MM.1S (cell line): ENCODE measurements at places on chromosomes 4 and X.

DNA sequence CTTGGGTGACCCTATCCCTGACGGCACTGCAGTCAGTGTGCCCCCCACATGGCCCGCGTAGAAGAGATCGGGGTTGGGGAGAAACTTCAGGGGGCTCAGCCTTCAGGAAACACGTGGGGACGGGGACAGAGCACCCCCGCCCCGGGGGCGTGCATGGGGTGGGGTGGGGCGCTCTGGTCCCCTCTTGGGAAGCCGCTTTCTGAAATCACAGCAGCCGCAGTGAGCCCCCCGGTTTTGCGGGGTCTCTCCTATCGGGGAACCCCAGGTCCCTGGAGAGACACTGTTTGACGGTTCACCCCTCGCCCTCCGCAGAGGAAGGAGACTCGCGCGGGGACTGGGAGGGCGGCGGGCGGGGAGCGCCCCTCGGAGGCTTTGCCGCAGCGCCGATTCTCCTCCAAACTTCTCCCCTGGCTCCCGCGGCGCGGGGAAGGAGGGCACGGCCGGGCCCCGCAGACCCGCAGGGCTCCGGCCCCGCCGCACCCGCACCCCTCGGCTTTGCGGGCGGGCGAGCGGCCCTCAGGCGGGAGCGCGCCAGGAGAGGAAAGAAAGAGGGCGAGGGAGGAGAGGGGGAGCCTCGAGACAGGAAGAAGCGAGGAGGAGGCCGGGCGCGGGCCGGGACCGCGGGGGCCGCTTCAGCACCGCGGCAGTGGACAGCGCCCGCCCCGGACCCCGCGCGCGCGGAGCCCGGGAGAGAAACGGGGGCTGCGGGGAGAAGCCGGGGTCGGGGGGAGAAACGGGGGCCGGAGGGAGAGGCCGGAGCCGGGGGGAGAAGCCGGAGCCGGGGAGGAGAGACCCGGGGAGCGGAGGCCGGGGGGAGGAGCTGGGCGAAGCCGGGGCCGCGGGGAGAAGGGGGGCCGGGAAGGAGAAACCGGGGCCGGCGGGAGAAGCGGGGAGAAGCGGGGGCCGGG is 612 bp downstream of the CPLX1 start:
- no peak overlapping the region for H3K27ac ChIP-seq
- no peak overlapping the region for H3K4me3 ChIP-seq
- no peaks in the 10 kb centered on the region for H3K27me3 ChIP-seq
- H3K36me3 ChIP-seq, result no peaks in the 10 kb centered on the region

DNA sequence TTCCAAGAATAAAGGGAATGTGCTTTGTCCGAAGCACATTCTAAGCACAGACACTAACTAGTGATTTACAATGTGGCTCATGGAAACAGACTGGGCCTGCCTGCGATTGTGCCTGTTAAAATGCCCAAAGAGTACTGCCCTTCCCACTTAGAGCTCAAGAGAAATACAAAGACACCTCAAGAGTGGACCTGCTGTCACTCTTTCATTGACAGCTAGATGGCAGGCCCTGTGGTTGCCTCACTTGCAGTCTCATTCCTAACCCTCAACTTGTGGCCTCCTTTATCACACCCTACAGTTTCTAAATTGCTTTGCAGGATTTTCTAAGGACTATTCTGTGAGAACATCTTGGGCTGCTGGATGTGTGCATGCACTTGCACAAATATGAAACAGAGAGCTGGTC is 331.0 kb upstream of the EMCN start:
- no peak overlapping the region for H3K27ac ChIP-seq
- H3K27me3 ChIP-seq, result no peaks in the 10 kb centered on the region
- DNase-seq, result no peak
- H3K36me3 ChIP-seq, result no peaks in the 10 kb centered on the region
- H3K4me3 ChIP-seq, result no peak overlapping the region
- no peaks in the 10 kb centered on the region for H3K4me1 ChIP-seq

DNA sequence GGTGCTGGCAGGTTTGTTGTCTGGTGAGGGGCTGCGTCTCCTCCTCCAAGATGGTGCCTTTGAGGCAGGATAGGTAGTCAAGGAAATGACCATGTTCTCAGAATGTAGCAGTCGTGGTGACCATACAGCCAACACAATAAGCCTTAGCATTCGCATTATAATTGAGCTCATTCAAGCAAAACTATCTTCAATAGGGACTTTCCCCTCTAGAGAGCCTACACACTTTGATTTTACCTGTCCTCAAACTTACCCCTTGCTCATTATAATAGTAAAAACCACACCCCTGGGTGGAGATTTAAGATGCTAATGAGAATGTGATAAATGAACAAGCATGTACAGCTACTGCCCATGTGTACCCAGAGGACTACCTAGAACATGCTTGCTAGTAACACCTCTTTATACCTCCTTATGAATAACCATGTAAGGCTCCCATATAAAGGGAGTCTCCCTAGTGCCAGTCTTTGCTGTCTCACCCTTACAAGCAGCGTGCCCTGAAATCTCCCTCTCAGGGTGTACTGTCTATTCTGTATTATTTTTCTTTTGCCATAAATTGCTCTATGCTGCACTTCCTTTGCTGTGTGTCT is 48.2 kb downstream of the FGFBP1 start:
- no peak for DNase-seq
- no peaks in the 10 kb centered on the region for H3K27me3 ChIP-seq
- H3K27ac ChIP-seq, result no peak overlapping the region
- H3K4me1 ChIP-seq, result no peaks in the 10 kb centered on the region
- H3K36me3 ChIP-seq, result no peaks in the 10 kb centered on the region

GRCh38 chr4:56817840-56818491 is 3.5 kb downstream of the SPINK2 start:
- peak; percentile 75 for DNase-seq
- no peaks in the 10 kb centered on the region for H3K36me3 ChIP-seq
- H3K4me3 ChIP-seq, result no peak overlapping the region
- H3K4me1 ChIP-seq, result peaks cover 30% of the 10 kb centered on the region

DNA sequence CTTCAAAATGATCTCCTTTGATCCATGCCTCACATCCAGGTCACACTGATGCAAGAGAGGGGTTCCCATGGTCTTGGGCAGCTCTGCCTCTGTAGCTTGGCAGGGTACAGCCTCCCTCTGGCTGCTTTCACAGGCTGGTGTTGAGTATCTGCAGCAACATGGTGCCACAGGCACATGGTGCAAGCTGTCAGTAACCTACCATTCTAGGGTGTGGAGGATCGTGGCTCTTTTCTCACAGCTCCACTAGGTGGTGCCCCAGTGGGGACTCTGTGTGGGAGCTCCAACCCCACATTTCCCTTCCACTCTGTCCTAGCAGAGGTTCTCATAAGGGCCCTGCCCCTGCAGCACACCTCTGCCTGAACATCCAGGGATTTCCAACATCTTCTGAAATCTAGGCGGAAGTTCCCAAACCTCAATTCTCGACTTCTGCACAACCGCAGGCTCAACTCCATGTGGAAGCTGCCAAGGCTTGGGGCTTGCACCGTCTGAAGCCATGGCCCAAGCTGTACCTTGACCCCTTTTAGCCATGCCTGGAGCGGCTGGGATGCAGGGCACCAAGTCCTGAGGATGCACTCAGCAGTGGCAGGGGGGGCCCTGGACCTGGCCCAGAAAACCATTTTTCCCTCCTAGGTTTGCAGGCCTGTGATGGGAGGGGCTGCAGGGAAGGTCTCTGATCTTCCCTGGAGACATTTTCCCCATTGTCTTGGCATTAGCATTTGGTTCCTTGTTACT is 137.8 kb upstream of the NUDT6 start:
- no peaks in the 10 kb centered on the region for H3K27me3 ChIP-seq
- no peaks in the 10 kb centered on the region for H3K4me1 ChIP-seq
- H3K36me3 ChIP-seq, result no peaks in the 10 kb centered on the region
- DNase-seq, result no peak
- H3K4me3 ChIP-seq, result no peak overlapping the region
- no peak overlapping the region for H3K27ac ChIP-seq

- H3K27me3 ChIP-seq, result no peaks in the 10 kb centered on the region
- no peak overlapping the region for H3K27ac ChIP-seq
- no peaks in the 10 kb centered on the region for H3K36me3 ChIP-seq
- no peak overlapping the region for H3K4me3 ChIP-seq
- DNase-seq, result no peak
Measured at GRCh38 chr4:97104666-97105065, 1038.6 kb downstream of the STPG2 start.

DNA sequence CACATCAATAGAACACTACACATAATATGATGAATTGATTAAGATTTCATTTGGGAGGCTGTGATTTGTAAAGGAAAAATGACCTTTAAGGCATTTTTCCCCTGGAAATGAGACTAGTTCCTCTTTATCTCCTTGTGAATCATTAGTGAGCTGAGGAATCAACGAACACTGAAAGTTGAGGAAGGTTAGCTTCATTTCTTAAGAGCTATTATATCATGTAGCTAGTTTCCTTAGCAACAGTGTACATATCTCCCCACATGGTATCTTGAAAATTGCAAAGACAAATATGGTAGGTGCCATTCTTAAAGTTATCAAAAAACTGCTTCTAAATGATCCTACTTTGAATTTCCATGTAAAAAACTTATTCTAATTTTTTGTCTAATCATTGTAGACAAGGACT is 127.5 kb upstream of the NRK start:
- H3K27me3 ChIP-seq, result no peaks in the 10 kb centered on the region
- H3K4me3 ChIP-seq, result no peak overlapping the region
- no peak for DNase-seq
- no peaks in the 10 kb centered on the region for H3K4me1 ChIP-seq
- H3K36me3 ChIP-seq, result no peaks in the 10 kb centered on the region

- H3K36me3 ChIP-seq, result no peaks in the 10 kb centered on the region
- no peak overlapping the region for H3K4me3 ChIP-seq
- no peak overlapping the region for H3K27ac ChIP-seq
- DNase-seq, result no peak
Measured at GRCh38 chr4:7769396-7770223, 170.1 kb downstream of the AFAP1 start.
